NCI-H526 treated with DMSO at 0.1 percent for 48 hours (cell line): ENCODE measurements at places on chromosomes 13 and 19.

DNA sequence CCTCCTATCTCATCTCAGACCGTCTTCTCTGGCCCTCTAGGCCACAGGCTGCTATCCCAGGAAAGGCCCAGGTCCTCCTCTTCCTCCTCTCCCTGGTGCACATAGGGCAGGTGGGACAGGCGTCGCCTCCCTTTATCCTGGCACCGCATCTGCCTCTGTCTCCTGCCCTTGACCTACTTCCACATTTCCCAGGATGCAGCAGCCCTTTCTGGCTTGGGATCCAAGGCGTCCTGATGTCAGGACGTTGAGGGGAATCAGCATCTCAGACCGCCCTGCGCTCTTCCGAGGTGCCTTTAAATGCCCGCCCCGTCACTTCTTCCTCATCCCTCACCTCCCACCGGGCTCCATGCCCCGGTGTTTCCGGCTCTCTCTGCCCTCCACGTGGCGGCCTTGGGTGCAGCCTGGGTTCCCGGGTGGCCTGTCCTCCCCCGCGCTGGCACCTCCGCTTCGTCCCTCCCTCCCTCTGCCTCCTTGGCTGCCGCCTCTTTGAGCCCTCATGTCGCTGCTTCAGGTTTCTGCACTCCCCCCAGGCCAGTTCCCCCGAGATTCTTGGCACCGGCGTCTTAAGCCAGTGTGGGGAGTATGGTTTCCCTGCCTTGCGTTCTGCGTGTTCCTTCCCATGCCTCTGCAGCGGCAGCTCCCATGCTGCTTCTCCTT, 66.3 kb downstream of the KDM4B start:
- no peak for DNase-seq

- no peak for DNase-seq
These were observed 56.0 kb upstream of the ARGLU1 start for GRCh38 chr13:106623799-106624460.

DNA sequence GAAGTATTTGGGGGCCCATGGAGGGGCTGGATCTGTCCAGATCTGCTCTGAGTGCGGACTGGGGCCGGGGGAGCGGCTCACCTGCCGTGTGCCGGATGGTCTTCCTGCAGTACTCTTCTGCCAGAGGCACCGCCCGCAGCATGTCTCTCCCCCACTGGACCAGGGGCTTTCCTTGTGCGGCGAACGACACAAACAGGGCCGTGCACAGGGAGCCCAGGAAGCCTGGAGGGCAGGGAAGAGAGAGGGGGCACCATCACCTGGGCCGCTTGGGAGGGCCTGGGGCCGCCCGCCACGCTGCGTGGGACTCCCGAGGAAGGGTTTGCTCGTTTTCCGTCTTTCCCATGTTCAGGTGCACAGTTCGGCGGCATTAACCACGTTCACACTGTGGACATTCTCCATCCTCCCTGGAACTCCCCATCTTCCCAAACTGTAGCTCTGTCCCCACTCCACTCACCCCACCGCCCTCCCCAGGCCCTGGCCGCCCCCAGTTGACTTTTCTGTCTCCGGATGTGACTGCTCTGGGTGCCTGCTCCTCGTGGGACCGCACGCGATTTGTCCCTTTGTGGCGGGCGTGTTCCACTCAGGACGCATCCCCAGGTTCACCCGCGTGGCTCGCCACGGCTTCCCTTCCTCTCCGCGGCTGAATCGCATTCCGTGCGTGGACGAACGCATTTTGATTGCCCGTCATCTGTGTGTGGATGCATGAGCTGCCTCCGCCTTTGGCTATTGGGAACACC, 24.2 kb downstream of the ADPRHL1 start:
- no peak for DNase-seq

- peak; percentile 65 for DNase-seq
These were observed 3.0 kb downstream of the IRF2BP1 start for GRCh38 chr19:45882652-45883585.

DNA sequence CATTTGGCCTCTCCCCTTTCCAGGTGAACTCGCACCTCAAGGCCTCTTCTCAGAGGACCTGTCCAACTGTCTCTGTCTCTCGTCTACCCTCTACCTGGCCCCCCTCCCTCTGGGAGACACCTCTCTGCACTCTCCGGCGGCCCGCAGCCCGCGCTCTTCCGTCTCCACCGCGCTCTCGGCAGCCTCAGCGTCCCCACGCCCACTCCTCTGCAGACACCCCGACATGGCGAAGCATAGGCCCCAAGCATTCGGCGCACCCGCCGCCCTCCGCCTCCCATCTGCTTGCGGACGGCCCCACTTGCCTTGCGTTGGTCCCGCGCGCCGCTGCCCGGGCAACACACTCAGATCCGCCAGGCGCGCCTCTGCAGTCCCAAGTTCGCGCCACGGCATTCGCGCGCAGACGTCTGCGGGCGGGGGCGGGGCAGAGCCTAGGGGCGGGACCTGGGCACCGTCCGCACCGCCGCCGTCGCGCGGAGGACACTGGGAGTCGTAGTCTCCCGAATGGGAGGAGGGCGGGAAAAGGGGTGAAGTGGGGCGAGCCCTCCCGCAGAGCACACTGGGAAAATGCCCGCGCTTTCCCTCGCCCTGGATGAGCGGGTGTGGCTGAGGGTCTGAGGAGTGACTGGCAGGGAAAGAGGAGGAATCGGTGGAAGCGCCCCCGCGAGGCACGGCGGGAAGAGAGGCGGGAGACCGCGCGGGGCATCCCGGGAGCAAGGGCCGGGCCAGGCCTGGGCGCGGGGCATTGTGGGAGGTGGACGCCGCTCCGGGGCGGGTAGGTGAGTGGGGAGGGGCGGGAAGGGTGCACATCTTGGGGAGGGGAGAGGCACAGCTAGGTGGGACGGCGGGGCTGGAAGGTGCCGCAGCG, at the start of the genes LIG1 and ZSWIM9:
Gene LIG1, minus strand, starts transcription at position 406 of the 865 bp plus-strand sequence. CDS start 4,778 bp downstream, outside the sequence.
Gene ZSWIM9, plus strand, starts transcription at position 742 of the 865 bp plus-strand sequence. CDS start 1,123 bp downstream, outside the sequence.
- DNase-seq, result peak; percentile 92

DNA sequence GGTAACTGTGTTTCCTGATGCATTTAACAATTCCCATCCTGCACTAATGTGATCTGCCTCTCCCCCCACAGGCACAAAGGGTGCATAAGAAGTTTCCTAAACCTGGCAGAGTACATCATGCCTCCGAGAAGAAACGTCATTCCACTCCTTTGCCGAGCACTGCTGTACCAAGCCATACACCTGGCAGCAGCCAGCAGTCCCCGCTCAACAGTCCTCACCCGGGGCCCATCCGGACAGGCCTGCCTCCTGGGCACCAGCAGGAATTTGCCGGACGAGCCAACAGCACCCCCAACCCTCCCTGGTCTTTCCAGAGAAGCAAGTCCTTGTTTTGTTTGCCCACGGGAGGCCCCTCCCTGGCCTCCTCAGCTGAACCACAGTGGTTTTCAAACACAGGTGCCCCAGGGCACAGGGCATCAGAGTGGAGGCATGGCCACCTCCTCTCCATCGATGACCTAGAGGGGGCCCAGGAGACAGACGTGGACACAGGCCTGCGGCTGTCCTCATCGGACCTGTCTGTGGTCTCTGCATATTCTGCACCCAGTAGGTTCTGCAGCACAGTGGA, 58.3 kb downstream of the FAM124A start:
- DNase-seq, result peak; percentile 51

DNA sequence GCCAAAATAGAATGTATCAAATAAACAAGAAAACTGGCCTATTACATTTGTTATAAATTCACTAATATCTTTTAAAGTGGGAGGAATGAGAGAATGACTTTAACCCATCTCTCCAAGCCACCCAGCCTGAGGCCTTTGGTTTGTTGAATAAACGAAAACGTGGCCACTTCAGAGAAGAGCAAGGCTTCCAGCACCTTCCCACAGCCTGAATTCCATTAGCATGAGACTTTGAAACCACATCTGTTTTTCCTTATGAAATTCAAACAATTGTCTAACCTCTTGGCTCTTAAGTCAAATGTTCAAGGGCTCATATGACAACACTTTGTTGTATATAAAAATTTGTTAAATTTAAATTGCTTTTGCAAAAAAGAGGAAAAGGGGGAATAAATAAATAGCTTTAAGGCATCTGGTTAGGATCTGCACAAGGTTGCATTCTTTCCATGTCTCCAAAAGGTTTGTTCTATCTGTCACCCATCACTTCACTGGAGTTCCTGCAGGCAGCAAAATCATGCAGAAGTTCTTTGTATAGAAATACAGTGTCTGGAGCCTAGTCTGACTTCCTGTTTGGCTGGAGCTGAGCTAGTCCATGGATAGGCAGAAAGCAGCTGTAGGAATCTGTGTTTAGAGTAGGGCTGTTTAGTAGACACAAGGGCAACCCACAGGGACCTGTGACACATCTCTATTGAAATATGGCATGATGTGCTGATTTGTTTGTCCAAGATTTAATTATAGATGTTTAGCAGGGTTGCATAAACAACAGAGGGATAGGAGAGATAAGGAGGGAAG, 502.3 kb downstream of the KCTD12 start:
- DNase-seq, result no peak

GRCh38 chr19:55901369-55902079, 30.6 kb downstream of the NLRP13 start:
- no peak for DNase-seq

DNA sequence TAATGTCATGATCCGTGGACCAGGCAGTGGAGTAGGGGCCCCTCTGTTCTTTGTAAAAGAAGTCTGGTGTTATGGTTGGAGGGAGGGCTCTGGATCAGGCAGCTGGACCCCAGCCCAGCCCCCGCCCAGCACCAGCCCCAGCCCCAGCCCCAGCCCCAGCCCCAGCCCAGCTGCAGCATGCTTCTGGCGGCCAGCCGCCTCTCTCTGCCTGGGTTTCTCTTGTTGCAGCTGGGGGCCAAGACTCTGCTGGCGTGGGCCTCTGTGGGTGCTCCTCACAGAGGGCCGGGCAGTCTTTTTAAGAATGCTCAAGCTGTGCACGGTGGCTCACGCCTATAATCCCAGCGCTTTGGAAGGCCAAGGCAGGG, 17.9 kb downstream of the DOT1L start:
- DNase-seq, result no peak

DNA sequence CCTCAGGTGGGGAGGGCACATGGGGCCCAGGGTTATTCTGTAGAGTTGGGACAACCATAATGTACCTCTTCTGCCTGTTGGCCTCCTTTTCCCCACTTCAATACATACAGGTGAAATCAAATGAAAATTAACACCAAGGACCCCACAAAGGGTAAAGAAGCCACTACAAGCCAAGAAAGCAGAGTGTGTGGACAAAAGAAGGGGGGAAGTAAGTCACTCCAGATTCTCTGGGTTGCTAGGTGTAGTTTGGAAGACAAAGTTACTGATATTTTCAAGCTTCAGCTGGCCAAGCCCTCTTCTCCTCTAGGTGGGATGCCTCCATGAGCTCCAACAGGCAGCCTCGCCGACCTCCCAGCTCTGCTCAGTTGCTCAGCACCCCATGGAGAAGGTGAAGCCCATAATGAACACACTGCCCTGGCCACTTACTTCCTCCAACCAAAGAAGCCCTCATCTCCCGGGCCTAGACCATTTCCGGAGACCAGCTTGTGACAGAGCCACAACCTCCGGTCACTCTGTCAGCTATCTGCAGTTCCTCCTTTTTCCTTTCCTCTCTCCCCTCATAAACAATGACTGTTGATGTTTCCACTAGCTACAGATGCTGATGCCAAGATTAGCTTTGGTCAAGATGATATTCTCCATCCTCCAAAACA, 66.8 kb upstream of the MED4 start:
- DNase-seq, result no peak

DNA sequence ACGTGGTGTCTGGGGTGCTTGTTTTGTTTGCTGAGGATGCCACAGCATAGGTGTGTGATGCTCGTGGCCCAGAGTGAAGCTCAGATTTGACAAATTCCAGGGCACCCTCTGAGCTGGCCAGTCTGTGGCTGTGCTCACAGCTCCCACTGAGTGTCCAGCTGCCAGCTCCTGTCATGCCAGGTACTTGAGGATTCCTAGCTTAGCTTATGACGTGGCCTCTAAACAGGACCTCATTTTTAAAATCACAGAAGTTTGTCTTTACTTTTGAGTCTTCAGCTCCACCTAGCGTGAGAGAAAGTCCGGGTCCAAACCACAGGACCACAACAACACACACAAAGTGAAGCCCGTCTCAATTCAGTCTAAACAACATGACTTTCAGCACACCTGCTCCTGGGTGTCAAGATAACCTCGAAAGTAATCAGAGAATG, 117.3 kb downstream of the RAB20 start:
- no peak for DNase-seq

GRCh38 chr19:13181747-13182388, 31.7 kb downstream of the IER2 start:
- no peak for DNase-seq

GRCh38 chr13:98406971-98407370, 169.9 kb downstream of the STK24 start:
- DNase-seq, result no peak

DNA sequence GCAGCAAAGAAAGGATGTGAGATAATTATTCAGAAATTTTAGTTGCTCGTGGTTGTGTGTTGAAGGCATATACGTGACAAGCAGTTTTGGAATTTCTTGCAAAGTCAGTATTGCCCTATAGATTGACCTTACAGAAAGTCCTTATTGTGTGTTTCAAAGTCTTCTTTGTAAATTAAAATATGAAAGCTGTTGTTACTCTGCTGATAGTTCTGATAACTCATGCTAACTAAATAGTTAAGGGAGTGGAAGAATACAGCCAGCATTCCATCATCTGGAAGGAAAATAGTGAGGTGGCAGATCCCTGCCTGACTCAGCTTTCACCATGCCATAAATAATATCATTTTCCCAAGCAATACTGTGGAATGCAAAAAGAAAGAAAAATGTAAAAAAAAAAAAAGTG, 27.2 kb downstream of the WASF3 start:
- DNase-seq, result no peak

GRCh38 chr13:63864171-63864902, 2448.7 kb upstream of the PCDH20 start:
- no peak for DNase-seq

GRCh38 chr19:10660346-10660745, 6.2 kb downstream of the ILF3 start:
- DNase-seq, result no peak

- no peak for DNase-seq
These were observed 22.6 kb downstream of the HDGFL2 start for GRCh38 chr19:4494691-4495064.

DNA sequence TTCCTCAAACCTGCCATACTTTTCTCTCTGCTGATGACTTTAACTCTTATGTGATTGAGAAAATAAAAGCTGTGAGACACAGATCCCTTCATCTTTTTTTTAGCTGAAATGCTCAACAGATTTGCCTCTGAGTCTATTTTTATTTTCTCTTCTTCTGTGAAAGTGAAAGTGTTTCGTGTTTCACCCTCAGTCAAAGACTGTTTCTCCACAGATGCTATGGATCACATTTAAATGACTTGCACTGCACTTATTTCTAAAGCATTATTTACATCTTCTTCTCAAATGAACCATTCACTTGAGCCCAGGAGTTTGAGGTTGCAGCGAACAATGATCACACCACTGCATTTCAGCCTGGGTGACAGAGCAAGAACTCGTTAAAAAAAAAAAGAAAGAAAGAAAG, 890.1 kb upstream of the PCDH20 start:
- no peak for DNase-seq

- DNase-seq, result no peak
These were observed 780.8 kb downstream of the GPC5 start for GRCh38 chr13:92179223-92179622.
